ENCODE measurements at places on chromosomes 5 and 9.

DNA sequence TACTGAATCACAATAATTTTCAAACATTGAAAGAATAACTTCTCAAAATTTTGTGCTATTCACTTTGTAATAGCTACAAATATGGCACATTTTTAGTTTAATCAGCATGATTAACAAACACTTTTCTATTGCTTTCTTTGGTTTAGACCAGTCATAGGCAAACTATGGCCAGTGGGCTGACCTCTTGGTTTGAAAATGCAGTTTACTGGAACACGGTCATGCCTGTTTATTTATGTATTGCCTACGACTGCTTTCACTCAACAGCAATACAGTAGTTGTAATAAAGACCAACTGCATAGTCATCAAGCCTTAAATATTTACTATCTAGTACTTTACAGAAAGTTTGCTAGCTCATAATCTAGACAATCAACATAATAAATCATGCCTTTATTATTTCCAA lies 810.8 kb downstream of the TLE1 start:
- no peak for DNase-seq

GRCh38 chr5:31577438-31577837 lies 45.3 kb downstream of the C5orf22 start:
- DNase-seq = no peak

DNA sequence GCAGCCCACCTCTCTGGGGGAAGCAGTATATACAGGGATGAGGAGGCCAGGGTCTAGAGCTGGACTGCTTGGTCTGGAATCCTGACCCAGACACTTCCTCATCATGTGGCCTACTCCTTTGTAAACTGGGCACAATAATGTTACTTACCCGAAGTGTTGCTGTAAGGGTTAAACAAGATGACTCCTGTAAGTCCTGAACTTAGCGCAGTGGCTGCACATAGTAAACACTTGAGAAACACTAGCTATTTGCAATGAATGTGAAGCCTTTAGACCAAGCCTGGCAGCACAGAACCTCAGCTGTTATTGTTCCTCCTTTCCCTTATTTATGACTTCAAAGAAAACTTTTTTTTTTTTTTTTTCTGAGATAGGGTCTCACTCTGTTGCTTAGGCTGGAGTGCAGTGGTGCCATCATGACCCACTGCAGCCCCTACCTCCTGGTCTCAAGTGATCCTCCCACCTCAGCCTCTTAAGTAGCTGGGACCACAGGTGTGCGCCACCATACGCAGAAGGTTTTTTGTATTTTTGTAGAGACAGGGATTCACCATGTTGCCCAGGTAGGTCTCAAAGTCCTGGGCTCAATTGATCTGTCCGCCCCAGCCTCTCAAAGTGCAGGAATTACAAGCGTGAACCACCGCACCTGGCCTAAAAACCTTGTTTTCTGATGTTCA lies 96.2 kb upstream of the IL6ST start:
- DNase-seq = no peak

DNA sequence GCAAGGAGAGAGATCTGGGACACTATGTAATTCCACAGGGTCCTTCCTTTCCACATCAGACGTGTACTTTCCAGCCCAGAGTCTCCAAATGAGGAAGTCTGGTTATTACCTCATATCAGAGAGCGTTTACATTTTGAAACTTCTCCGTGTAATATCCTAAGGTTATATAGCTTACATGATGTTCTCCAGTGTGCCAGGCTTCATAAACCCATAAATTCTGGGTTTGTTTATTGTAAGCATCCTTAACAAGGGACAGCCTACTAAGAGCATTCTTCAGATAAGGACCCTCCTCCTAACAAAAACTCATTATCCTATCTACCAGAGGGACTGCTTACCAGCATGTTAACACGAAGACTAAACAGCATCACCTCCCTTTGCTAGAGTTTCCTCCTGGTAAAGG lies 17.9 kb downstream of the SRFBP1 start:
- no peak for DNase-seq

GRCh38 chr5:77881528-77881927 lies 105.4 kb upstream of the TBCA start:
- DNase-seq = no peak

DNA sequence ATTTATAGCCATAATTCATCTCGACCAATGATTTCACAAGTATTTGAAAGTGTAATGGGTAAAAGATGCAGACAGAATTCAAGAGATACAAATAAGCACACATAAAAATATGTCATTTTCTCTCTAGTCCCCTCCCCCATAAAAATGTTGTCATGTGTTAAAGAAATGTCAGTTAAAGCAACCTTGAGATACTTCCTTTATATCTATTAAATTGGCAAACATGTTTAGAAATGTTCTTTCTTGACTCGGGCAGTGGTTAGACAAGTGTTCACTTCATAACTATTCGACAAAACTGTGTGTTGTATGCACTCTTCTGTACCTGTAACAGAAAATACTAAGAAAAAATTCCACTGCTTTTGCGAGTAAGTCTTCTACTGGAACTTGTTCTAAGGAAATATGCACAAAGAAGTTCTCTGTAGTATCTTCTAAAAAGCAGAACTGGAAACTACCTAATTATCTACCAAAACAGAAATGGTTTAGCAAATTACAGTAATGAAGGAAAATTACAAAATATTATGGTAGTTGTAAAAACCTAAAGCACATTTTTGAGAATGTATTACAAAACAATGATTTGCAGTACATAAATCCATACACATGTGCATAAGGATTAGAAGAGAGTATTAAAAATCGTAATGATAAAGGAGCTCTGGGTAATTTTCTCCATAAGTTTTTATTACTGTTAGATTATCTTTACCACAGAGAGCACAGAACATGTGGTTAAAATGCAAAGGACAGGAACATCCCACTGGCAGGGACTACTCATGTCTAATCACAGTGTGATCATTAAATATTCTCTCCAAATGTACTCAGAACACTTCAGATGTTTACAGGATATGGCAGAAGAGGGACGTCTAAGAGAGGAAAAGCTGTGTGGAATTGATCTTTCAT lies 35.9 kb downstream of the FBXW2 start:
- no peak for DNase-seq

DNA sequence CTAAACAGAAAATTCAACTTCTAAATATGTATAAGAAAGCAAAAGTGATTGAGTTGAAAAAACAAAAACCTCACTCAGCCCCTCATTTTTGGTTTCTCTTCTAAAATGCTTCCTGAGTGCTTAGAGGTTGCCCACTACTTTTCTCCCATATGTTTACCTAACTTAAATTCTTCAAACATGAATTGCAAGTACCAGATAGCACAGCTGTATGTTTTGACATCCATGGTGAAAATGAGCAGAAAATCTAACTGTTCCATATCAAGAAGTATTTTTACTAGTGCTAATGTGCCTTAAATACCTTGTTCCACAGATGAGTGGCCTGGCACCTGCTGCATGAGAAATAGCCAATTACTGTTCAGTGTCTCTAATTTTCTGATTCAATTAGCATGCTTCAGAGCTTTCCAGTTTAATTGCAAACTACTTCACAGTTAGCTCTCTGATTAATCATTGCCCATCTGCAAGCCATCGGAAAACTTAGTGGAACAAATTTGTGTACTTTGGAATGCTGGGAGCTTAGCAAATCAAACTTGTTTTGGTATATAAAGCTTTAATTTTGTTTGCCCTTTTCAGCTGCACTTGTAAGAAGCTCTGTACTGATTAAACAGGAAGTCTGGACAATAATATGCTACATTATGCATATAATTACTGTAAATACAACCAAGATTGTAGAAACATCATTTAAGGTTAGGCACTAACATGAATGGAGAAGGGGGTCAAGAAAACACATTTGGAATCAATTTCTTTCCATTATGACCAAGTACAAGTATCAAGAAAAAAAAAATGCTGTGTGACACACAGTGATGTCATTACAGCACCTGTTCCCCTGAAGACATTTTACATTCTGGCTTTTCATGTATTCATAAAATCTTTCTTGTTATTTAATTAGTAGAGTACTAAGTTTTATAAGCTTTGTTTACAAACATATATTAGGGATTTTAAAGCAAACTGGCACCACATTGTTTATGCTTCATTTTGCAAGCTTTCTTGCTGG lies 65.6 kb downstream of the POU5F2 start:
- no peak for DNase-seq

DNA sequence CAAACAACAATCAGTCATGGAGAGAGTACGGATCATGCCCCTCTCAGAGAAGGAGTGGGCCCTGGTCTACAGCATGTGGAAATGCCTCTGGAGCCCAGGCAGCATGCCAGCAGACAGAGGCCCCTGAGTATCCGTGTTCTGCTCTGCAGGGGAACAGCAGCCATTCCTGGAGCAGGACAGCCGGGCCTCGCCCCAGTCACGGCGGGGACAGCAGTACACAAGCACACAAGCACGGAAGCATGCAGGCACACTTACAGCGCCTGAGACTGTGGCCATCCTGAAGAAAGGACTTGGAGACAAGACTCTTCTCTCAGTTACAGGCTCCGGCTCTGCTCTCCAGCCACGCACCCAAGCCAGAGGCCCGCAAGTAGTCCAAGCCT lies 102.6 kb upstream of the ALDH1B1 start:
- DNase-seq = no peak

DNA sequence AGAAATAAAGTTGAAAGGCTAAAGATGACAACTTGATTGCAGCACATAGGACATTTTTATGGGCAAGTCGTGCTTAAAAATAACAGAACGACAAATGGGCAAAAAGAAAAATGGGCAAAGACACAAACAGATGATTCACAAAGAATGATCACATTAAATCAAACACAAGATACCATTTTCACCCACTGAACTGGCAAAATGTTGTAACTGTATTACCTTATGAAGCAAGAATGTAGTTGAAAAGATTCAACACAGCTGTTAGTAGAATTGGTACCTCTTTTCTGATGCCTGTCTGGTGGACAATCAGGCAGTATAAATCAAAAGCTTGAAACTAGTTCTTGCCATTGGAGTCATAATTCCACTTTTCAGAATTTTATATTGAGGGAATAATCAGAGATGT lies 81.0 kb upstream of the PALM2AKAP2 start:
- no peak for DNase-seq

DNA sequence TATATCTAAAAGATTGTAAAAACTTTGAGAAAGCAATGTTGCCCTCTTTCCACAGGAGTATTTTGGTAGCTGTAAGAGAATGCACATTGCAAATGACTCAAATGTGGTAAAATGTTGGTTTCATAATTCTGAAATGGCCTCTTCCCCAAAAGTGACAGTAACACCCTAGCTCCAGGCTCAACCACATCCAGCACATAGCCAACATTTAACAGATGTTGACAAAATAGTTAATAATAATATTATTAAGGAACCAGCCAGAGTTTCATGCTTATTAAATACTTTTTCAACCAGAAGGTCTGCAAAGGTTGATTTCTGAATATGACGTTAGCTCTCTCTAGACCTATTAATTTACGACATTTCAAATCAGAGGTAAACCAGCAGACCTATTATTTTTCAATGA lies 1.3 kb downstream of the ANXA1 start:
- DNase-seq = no peak

GRCh38 chr9:4755026-4755609 lies 14.1 kb upstream of the AK3 start:
- no peak for DNase-seq

DNA sequence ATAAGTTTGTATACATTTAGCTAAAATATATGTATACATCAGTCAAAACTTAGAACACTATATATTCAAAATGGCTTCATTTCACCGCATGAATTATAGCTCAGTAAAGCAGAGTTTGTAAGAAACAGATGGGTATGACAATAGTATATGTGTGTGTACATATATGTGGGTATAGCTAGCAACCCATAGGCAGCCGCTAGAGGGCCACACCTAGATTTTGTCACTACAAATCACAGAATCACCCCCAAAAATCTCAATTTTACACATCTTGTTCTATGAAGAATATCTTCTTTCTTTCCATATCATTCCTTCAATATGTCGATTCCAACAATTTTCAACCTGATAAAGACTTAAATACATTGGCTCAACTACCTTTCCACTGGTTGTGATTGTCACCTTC lies 357.8 kb upstream of the CCNG1 start:
- DNase-seq = no peak

DNA sequence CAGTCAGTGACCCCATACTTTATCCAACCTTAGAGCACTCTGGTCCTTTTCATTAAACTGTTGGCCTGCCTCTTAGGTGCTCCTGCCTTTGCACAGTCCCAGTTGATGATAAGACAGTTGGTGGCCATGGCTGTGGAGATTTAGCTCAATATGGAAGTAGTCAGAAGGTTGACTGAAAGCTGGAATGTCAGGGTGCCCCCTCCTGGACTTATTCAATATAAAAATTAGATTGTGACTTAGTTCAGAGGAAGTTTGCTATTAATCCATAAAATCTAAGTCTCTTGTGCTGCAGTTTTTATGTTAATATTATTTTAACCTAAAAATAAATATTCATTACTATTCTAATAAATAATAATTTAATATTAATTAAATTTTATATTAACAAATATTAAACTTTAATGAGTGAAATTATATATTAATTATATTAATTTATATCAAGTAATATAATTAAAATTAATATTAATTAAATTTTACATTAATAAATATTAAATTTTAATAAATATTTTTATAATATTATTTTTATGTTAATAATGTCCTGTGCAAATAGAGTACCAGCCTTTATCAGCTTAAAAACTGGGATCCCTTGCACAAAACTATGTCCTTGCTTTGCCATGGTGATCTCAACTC lies 77.7 kb upstream of the ADAMTSL1 start:
- no peak for DNase-seq

DNA sequence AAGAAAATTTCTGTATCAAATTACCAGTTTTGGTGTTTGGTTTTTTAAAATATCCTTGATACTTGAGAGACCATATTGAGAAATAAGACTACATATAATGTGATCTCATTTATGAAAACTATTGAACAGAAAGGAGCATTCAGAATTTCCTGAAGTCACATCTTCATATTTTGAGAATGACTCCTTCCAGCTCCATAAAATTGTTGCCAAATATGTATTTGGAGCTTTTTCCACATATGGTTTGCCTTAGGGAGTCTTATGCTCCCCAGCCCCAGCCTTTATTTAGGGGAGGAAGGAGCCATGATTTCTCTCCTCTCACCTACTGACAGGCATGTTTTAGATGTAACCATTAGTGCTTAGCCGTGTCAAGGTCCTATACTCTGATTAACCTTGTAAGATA lies 51.1 kb downstream of the GCNT1 start:
- DNase-seq = no peak

DNA sequence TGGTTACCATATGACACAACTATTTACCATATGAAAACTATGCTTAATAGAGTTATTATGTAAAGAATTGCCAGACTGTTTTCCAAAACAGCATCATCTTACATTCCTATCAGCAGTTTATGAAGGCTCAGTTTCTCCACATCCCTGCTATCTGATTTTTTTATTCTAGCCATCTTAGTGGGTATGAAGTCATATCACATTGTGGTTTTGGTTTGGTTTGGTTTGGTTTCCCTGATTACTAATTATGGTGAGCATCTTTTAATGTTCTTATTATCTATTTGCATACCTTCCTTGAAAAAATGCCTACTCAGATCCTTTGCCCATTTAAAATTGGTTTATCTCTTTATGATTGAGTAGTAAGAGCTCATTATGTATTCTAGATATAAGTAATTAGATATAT lies 199.4 kb upstream of the NFIL3 start:
- no peak for DNase-seq

Measured in activated naive CD4-positive, alpha-beta T cell treated with anti-CD3 and anti-CD28 coated beads, Interleukin-2, amount 50 U/mL, for 72 hours (primary cell).